ENCODE measurements at places on chromosomes 6 and 20.

GRCh38 chr6:106622412-106622811 lies 6.9 kb downstream of the RTN4IP1 start:
- DNase-seq, result no peak

GRCh38 chr6:140581601-140582000 lies 1207.2 kb upstream of the CITED2 start:
- DNase-seq, result no peak

DNA sequence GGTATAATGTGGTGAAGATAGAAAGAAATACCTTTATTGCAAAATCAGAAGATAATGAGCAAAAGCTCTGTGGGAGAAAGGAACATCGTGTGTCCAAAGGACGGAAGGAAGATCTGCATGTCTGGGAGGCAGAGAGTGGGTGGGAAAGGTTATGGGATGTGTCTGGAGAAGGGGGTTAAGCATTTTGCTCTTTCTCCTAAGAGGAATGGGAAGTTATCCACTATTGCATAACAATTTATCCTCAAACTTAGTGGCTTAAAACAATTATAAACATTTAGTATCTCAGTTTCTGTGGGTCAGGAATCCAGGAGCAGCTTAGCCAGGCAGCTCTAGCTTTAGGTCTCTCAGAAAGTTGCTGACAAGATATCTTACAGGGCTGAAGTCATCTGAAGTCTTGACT lies 229.1 kb upstream of the CITED2 start:
- no peak for DNase-seq

- no peak for DNase-seq
Measured at GRCh38 chr6:39961178-39961577, 26.9 kb upstream of the MOCS1 start.

DNA sequence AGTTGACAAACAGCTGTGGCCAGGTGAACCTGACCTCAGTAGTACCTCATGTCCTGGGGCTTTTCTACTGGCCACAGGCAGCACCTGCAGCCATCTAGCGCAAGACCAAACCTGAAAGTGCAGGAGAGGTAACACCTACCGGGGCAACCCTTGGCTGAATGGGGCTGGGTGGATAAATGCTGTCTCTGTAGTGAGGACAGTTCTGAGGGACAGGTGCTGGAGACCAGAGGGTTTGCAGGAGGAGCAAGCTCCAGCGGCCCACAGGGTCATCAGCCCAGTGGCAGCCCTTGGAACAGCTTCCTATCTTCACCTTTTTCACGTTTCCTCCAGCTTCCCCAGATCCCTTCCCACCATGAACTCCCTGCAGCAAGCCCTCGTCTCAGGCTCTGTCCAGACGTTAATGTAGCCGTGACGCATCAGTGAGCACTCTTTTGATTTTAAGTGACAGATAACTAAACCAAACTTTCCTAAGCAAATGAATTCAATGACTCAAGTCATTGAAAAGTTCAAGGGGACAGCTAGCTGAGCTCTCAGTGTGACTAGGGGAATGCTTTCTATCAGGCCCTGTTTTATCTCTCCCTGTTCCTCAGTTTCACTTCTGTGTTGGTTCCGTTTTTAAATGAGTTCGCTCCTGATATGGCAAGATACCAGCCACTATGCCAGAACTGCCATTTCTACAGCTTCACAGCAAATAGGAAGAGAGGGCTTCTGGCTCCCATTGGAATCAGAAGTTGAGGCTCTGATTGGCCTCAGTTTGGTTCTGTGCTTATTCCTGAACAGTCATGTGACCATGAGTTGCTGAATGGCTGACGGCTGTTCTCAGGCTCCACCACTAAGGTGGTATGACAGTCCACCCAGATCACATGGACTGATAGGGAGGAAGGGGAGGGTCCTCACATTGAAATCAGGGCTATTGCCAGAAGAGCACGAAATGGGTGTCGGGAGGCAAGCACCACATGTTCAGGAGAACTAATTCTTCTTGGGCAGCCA lies 12.1 kb upstream of the PFDN4 start:
- no peak for DNase-seq
